ENCODE measurements at places on chromosomes 1 and 21.

- DNase-seq: peak; percentile 36
These were observed at the start of gene GPR153 for GRCh38 chr1:6260961-6261614. GPR153 (minus strand) TSS chr1:6261098; CDS start chr1:6254905, 6,193 bp downstream.

GRCh38 chr1:187840557-187840956 lies 1011.8 kb downstream of the PLA2G4A start:
- no peak for DNase-seq

- DNase-seq: no peak
These were observed 23.5 kb downstream of the PSEN2 start for GRCh38 chr1:226893936-226894335.

DNA sequence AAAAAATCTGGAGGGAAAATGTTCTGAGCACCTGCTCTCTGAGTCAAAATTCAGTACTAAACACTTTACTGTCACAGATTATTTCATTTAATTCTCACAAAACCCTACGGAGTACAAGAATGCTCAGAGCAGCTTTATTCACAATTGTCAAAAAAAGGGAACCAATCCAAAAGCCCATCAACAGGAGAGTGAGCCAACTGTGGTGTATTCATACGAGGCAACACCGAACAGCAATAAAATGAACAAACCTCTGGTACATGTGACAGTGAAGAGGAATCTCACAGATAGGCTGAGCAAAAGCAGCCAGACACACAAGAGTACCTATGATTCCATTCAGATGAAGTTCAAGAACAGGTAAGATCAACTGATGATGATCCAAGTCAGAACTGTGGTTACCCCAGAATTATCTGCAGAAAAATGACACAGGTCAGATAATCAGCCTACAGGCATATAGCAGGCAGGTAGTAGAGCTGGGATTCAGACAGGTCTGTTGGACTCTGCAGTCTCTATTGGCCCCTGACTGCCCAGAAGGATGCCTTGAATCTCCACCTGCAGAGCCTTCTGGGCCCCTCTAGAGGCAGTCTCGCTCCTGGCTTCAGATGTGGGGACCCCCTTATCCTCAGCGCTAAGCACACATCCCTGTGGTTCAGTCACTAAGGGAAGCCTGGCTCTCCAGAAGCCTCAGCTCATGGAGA lies 19.2 kb downstream of the SLC9A1 start:
- DNase-seq: no peak
